ENCODE measurements at places on chromosomes 2 and 18. TPM values are rescaled to one million over a fixed set of nuclear protein-coding genes. Genes with fewer than 3 reads are reported as not detected.

The KDM3A gene
- total RNA-seq: 58.0 TPM

The CRYGD gene
- total RNA-seq: 0.83 TPM

The TNFAIP6 gene
- total RNA-seq: 15.9 TPM

The SPP2 gene
- total RNA-seq: not detected

The CIB4 gene
- 0.50 TPM for total RNA-seq

The GATA6 gene
- total RNA-seq: 4.6 TPM

The ASPRV1 gene
- 4.9 TPM for total RNA-seq

The MYOM1 gene
- 9.2 TPM for total RNA-seq

The GLI2 gene
- 5.0 TPM for total RNA-seq

The NT5DC4 gene
- total RNA-seq: 0.10 TPM

The RGPD5 gene
- 41.8 TPM for total RNA-seq

The ALK gene
- total RNA-seq: 12.4 TPM

The TEKT4 gene
- total RNA-seq: 0.69 TPM

The INHA gene
- 0.10 TPM for total RNA-seq

The UGGT1 gene
- total RNA-seq: 50.3 TPM

The TMEM247 gene
- not detected for total RNA-seq

The MOGAT1 gene
- total RNA-seq: 0.22 TPM

The CROCC2 gene
- 4.4 TPM for total RNA-seq
